ENCODE measurements at places on chromosomes 16 and 17.

DNA sequence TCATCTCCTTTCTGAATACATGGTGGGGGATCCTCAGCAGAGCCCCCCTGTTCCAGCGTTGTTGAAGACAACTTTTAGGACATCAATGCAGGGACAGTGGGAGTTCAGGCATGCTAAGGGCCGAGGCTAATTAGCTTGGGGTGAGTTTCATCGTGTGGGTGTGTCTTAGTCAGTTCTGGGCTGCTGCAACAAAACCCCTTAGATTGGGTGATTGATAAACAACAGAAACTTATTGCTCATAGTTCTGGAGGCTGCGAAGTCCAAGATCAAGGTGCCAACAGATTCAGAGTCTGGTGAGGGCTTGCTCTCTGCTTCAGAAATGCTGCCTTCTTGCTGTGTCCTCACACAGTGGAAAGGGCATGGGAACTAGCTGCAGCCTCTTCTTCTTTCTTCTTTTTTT is 214.0 kb downstream of the NTN1 start:
- no peak for DNase-seq

- no peak for DNase-seq
Observed at GRCh38 chr17:21134559-21134958, 7.8 kb downstream of the DHRS7B start.

DNA sequence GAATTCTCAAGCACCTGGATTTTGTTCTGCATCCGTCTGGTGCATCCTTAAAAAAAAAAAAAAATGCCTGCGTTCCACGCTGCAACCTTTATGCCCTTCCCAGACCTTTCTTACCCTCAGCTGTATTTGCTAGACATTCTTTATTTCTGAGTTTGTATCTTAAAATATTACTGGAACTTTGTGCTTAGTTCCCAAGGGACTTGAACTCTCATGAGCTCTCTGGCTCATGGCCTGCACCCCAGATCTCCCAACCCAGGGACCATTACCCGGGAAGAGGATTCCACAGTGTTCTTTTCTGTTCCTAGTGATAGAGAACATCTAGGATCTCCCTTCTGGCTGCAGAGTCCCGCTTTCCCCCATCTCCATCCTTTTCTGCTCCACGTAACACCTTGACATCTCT is 28.9 kb upstream of the CLEC18A start:
- DNase-seq = peak; percentile 52

- no peak for DNase-seq
Observed at GRCh38 chr16:61148930-61149329, 887.3 kb downstream of the CDH8 start.

- DNase-seq = no peak
Observed at GRCh38 chr16:12538667-12539091, 265.0 kb downstream of the CPPED1 start.

GRCh38 chr17:307741-308507 is 44.7 kb downstream of the RPH3AL start:
- no peak for DNase-seq

- no peak for DNase-seq
Observed at GRCh38 chr17:6463616-6464445, 19.6 kb downstream of the PIMREG start.

DNA sequence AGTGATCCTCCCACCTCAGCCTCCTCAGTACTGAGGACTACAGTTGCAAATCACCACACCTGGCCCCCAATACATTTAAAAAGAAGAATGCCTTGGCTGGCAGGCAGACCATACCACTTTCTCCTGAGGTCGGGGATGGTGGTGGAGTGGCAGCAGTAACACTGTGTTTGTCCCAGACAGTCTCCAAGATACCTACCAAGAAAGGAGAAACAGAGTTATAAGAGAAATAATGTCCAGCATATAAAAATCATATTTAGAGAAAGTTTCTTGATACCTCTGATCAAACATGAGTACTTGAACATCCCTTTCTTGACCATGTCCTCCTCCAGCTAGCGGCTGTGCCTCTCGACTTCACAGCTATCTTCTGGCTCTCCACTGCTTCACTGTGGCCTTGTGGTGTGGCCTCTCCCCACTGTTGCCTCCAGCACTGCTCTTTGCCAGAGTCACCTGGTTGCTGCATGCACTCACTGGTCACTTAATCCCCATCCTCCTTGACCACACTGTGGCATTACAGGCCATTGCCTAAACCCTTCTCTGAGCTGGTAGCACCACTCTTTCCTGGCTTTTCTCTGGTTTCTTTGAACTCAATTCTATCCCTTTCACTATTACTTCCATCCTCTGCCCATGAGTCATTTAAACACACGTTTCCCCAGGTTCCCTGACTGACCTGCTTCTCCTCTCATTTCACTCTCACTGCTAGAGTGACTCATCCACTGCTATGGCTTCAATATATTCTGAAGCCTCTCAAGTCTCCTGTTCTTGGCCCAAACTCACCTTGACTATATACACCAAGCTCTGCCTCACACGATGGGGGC is 45.2 kb downstream of the XPO6 start:
- no peak for DNase-seq

DNA sequence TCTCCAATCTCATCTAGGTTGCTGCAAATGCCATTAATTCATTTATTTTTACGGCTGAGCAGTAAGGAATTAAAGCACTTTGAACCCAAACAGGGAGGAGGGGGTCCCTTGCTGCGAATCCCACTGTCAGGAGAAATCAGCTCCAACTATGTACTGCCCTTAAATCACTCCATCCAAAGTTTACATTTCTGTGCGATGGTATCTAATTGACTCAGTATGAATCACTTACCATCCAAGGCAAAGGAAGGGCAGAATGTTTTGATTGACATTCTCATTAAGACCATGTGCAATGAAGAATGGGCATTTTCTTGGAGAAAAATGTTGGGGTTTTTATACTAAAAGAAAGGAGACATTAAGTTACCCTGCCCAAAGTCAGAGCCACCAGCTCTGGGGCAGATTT is 47.7 kb upstream of the XYLT1 start:
- no peak for DNase-seq

GRCh38 chr16:53745086-53745485 is 41.1 kb downstream of the FTO start:
- peak; percentile 27 for DNase-seq

GRCh38 chr16:69316595-69317034 is 5.5 kb downstream of the VPS4A start:
- DNase-seq = no peak

DNA sequence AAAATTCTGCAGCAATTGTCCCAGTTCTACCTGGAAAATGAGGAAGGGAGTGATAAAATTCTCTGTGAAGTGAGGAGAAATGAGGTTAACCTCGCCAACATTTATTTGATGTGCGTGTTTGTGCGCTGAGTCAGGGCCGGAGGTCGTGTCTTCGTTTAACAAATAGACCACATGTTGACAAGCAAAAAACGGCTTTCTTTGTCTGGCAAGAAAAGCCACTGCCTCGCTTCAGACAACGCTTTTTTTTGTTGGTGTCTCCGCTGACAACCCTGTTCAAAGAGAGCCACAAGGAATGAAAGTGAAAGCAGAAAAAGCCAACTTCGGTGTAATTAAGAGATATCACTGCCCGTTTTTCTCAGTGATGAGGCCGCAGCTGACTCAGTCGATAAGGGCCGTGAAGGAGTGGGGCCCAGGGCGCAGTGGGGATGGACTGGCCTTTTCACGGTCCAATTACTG is 510.6 kb downstream of the CDH13 start:
- peak; percentile 23 for DNase-seq

DNA sequence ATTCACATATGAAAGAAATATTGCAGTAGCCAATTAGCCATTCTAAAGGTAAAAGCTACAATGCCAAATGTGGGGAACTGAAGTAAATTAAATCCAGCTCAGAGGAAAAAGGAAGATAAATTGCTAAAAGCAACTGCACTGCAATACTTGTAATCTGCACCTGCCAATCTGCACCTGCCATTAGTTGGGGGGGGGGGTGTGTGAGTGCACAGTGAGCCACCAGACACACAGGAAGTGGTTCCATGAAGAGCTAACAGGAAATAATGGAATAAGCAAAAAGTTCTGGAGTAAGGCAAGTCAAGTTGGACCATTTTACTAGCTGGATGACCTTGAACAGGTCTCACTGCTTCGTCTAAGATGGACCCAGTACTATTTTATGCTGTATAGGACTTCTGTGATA is 191.8 kb downstream of the PARN start:
- no peak for DNase-seq

- no peak for DNase-seq
Observed at GRCh38 chr17:77810536-77810935, 148.0 kb upstream of the TNRC6C start.

- no peak for DNase-seq
Observed at GRCh38 chr16:51155820-51156806, 5.0 kb upstream of the SALL1 start.

GRCh38 chr17:38751808-38752307 is 683 bp upstream of the PSMB3 start:
- no peak for DNase-seq
